Transverse colon (tissue), 4 donors: ENCODE measurements at places on chromosomes 5 and 9. TPM values are rescaled to one million over a fixed set of nuclear protein-coding genes. Genes with fewer than 3 reads are reported as not detected.
A peak's percentile ranks its signal among the peaks of the same experiment; 100 is the strongest.

TAF9 gene
- total RNA-seq: 32.1 TPM

ZBED3 gene
- 1.9 TPM for total RNA-seq

GRCh38 chr5:115170134-115170928 is 623 bp upstream of the TRIM36 start:
- H3K27me3 ChIP-seq: peaks cover 48% of the 10 kb centered on the region
- H3K4me3 ChIP-seq: peak overlapping the region; percentile 85
- H3K4me1 ChIP-seq: peaks cover 32% of the 10 kb centered on the region
- no peaks in the 10 kb centered on the region for H3K36me3 ChIP-seq
- DNase-seq: no peak

DNA sequence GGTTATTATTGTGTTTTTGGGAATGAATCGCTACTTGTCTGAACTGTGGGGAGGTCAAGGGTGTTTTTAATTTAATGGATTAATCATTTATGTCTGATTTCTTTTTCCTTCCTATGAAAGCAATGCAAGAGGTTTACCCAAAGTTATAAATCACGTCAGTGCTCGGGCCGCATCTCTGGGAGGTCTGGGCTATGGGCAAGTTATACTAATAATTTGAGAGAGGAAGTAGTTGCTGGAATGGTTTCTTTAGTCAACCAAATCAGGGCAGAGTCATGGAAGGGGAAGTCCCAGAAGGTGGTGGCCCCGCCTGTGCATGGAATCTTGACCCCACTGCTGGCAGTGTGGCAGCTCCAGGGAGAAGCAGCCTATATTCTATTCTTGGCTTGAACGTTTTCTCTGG is 180.2 kb downstream of the HSPA4 start:
- H3K36me3 ChIP-seq: no peaks in the 10 kb centered on the region
- H3K4me1 ChIP-seq: no peaks in the 10 kb centered on the region
- no peak overlapping the region for H3K27ac ChIP-seq
- peak; percentile 76 for DNase-seq
- no peaks in the 10 kb centered on the region for H3K27me3 ChIP-seq
- H3K4me3 ChIP-seq: no peak overlapping the region
